ENCODE measurements at places on chromosomes 3 and 15.

DNA sequence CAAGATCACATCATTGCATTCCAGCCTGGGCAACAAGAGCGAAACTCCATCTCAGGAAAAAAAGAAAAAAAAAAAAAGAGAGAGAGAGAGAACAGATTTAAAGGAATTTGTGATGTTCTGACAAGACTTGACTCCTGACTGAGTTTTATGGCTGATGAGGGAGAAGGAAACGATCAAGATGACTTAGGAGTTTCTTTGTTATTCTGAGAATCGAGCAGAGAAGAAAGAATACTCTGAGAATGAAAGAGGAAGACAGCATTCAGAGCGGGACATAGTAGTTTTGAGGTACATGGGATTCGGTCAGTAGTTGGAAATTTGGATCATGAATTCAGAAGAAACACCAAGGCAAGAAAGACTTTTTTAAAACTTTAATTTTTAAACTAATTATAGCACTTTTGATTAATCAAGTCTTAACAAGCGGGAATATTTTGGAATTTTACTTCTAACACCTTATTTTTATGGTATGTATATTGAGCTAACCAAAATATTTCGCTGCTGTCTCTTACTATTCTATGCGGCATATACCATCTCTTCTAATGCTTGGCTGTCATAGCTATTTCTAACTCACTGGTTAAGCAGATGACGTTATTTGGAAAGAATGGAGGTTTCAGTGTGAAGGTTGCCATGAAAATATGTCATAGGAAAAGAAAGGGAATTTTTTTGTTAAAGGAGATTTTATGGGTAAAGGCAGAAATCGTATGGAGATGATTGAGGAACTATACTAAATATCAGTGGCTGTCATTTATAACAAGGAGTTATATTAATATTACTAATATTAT is 644.1 kb downstream of the RBMS3 start:
- DNase-seq, result no peak

GRCh38 chr3:195770081-195770840 is 41.5 kb downstream of the MUC4 start:
- no peak for DNase-seq

GRCh38 chr3:126373682-126374601 is 16.7 kb upstream of the KLF15 start:
- no peak for DNase-seq

GRCh38 chr3:52528586-52529375 is 4.9 kb downstream of the NT5DC2 start:
- DNase-seq, result no peak

GRCh38 chr15:98002866-98003265 is 42.4 kb downstream of the ARRDC4 start:
- no peak for DNase-seq

DNA sequence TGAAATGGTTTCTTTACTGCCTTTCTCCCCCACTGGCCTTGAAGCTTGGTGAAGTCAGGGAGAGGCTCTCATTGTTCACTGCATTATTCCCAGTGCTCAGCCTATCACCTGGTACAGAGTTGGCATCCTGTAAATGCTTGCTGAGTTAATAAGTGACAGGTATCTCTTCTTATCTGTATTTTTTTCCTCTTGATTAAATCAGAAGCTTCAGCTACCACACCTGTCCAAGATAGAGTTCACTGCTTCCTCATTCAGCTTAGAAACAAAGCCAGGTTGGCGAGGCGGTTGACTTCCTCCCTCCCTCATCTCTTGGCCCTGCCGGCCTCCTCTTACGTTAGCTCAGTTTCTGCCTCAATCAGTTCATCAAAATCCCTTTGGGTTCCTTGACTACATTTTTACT is 142.8 kb downstream of the LIPC start:
- no peak for DNase-seq

DNA sequence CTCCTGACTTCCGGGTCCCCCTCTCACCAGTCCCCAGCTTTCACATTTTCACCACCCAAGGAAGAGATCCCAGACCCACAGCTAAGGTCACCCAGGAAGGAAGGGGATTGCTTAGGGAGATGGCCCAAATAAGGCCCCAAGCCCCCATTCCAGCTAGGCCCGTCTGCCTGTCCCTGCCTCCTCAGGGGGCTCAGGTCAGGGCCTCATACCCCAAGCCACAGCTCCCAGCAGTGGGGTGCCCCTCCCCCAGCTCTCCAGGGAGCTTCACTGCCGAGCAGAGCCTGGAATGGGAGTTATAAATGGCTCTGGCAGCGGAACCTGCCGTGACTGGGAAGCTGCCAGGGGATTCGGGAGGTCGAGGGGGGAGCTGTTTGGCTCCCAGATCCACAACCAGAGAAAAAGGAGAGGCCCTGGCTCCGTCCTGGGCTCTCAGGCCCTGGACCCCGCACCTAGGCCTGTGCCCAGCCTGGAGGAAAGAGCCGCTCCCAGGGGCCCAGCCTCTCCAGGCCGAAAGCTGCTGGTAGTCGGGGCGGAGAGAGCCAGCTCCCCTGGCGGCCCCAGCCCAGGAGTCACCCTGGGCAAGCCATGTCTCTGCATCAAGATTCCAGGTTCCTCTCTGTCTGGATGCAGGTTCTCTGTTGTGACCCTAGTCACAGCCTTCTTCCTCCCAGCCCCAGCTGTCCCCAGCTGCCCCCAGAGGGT is 550 bp downstream of the CCDC9B start:
- DNase-seq, result no peak
